ENCODE measurements at places on chromosomes 4 and X.

- no peak for DNase-seq
Observed at GRCh38 chrX:41236629-41237028, 97.3 kb upstream of the DDX3X start.

- DNase-seq: no peak
Observed at GRCh38 chr4:186651181-186651603, 72.5 kb downstream of the FAT1 start.

- DNase-seq: no peak
Observed at GRCh38 chr4:106951891-106952290, 84.2 kb downstream of the DKK2 start.

- DNase-seq: no peak
Observed at GRCh38 chr4:164874789-164875188, 2.2 kb upstream of the APELA start.

DNA sequence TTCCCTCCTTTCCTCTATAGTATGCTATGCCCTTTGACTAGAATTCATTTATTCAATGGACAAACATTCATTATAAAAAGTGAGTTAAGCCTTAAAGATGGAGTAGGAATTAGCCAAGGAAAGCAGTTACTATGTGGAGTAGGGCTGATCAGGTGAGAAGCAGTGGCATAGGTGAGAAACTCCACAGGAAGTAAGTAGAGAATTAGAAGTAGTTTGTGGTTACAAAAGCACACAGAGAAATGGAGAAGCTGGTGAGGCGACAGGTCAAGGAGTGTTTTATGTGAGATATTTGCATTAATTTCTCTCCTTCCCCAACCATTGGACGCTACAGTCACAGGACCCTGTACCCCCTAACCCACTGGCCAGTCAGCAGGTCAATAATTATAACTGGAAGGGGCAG, 30.6 kb downstream of the SETD7 start:
- no peak for DNase-seq

DNA sequence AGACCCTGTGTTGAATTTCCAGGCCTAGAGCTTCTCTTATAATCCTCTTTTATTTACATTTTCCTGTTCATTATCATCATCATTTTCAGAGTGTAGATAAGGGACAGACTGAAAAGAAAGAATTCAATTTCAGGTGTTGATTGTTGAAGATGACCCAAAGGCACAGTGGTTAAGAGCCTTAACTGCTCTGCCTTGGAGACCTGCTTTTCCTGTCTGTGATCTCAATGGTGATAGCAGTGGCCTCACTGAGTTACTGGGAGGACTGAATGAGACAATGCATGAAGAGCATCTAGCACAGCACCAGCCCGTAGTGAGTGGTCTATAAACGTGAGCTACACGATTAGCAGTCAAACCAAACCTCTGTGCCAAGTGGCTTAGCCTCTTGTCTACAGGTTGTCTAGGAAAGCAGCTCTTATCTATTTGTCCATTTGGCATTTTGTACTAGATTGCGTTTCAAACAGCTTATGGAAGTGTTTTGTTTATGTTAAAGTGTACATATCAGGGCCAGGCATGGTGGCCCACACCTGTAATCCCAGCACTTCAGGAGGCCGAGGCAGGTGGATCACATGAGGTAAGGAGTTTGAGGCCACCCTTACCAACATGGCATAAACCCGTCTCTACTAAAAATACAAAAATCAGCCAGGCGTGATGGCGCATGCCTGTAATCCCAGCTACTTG, 41.5 kb downstream of the SETD7 start:
- no peak for DNase-seq

GRCh38 chrX:29890004-29890403, 325.4 kb upstream of the MAGEB2 start:
- DNase-seq: no peak

GRCh38 chr4:39621582-39621981, 17.1 kb downstream of the SMIM14 start:
- DNase-seq: no peak

- DNase-seq: no peak
Observed at GRCh38 chr4:158799013-158799770, 30.4 kb downstream of the FNIP2 start.

DNA sequence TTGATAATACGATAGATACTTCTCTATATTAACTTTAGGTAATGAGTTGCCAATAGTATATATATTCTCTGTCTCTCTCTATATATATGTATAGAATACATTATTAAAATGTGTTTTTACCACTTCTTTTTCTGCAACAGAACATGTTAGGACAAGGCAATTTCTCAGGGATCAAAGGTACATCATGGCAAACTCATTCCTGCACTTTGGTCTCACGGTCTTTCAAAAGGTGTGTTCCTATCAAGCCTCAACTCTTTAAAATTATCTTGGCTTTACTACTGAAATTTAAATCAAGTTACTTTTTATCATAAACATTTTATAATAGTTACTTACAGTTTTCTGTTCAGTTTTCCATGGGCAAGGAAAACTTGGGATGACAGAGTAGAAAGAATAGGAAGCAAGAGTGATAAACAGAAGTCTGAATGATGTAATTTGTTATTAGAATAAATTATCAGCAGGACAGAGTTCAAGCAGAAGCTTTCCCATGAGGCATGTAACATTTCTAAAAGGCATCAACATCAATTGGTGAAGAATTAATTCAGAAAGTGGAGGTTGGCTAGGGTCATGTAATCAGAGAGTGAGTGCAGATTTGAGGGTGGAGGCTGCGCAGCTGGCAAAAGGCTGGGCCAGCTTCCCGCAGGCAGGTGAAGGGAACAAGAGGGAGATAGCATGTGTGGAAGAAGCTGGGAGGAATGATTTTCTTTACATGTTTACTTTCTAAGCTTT, 59.7 kb upstream of the LRAT start:
- DNase-seq: no peak

GRCh38 chr4:128661479-128661878, 148.0 kb upstream of the JADE1 start:
- DNase-seq: no peak

DNA sequence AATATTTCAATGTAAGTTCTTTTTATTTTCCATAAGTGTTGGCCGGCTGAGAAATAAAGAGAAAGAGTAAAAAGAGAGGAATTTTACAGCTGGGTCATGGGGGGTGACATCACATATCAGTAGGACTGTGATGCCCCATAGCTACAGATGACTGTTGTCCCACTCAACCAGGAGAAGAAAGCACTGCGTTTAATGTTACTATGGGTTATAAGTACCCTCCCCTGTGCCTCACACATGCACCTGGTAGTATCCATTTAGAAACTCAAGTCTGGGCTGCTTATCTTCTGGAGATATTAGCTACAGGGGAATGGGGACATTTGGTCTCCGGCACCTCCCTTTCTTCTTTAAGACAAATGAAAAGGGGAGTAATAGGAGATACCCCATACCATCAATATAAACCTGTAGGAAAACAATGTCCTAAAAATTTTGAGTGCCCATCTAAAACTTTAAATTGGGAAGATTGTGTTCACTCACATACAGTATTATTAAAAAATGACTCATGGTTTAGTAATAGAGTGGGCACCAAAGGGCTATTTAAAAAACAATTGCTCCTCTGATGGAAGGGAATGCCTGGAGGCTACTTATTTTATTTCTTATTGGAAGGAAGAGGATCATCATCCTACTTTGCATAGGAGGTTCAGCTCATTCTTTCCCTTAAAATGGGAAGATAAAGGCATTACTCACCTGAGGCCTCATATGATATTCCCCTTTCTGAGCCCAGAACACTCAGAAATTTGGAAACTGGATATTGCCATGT, 18.2 kb downstream of the UGT2B11 start:
- DNase-seq: no peak

- DNase-seq: no peak
Observed at GRCh38 chr4:186345184-186345583, 79.2 kb downstream of the F11 start.

DNA sequence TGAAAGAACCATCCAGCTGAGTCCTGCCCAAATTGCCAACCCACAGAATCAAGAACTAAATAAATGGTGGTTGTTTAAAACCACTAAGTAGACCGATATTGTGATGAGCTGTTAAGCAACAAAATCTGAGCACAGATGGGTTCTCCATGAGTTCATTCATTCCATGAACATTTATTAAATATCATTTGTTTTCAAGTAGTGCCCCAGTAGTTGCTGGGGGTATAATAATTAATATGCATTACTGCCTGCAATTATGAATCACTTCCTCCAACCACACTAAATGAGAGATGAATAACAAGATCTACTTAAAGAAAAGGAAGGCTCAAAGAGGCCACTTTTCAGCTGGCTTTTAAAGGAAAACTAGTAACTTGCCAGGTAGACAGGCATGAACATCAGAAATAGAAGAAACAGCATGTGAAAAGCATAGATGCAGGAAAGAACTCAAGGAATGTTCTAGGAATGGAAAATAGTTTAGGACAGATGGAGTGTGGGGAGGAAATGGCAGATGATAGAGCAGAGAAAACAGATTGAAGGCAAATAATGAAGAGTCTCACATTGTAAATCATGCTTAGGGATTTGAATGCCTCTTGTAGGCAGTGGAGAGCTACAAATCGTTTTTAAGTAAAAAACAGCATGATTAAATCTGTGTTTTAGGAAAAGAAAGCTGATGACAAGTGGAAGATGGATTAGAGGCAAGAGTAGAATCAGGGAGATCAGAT, 641.7 kb upstream of the DIPK2B start:
- DNase-seq: no peak

DNA sequence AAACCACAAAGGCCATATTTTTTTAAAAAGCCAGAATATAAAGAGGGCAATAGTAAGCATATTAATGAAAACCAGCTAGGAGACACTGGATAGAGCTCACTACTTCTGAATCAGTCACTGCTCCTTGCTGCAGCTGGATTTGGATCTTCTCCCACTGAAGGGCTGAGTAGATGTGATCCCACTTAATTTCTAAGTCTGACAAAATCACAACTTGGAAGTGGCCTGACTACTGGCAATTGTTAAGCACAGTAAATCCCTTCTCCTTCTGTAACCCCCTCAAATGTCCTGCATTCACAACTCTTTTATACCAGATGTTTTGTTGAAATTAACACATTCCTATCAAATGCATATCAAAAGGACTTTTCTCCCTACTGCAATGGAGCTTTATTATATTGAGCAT, 72.9 kb downstream of the AMMECR1 start:
- DNase-seq: no peak

DNA sequence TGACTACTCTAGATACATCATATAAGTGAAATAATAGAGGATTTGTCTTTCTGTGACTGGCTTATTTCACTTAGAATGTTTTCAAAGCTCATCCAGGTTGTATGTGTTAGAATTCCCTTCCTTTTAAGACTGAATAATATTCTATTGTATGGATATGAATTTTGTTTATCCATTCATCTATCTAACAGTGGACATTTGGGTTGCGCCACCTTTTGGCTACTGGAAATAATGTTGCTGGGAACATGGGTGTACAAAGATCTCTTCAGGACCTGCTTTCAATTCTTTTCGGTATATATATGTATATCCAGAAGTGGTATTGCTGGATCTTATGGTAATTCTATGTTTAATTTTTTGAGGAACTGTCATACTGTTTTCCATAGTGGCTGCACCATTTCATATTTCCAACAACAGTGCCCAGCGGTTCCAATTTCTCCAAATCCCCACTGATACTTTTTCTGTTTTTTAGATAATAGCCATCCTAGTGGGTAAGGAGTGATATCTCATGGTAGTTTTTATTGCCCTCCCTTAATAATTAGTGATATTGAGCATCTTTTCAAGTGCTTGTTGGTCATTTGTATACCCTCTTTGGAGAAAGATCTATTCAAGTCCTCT, 3.4 kb upstream of the SCD5 start:
- DNase-seq: no peak

DNA sequence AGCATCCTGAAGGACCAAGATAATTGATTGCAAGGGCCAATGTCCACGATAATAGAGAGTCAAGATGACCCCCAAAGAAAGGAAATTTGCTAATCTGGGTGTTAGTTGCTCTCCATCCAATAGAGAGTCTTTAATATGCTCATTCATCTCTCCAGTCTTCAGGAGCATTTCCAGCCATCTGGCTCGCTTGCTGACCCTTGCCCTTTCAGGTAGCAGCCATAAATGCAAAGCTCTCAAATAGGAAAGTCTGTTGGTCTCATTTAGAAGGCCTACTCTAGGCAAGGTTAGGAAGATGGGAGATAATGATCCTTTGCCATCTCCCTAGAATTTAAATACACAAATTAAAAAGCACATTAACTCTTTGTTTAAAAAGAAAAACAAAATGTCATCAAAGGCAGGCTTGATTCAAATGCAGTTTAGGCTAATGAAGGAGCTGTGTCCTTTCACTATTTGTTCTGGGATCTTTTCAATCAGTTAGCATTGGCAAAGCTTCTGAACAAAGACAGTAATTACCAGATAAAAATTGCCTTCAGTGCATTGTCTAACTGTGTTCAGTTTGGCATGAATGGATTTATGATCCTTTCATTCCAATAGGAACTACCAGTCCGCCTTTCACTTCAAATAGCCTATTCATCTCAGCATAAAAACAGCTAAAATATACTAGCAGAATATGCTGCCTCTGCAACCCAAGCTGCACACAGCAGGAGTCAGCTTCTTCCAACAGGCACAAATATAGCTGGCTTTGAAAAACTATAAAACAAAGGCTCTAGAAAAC, 49.6 kb upstream of the ATXN3L start:
- no peak for DNase-seq

DNA sequence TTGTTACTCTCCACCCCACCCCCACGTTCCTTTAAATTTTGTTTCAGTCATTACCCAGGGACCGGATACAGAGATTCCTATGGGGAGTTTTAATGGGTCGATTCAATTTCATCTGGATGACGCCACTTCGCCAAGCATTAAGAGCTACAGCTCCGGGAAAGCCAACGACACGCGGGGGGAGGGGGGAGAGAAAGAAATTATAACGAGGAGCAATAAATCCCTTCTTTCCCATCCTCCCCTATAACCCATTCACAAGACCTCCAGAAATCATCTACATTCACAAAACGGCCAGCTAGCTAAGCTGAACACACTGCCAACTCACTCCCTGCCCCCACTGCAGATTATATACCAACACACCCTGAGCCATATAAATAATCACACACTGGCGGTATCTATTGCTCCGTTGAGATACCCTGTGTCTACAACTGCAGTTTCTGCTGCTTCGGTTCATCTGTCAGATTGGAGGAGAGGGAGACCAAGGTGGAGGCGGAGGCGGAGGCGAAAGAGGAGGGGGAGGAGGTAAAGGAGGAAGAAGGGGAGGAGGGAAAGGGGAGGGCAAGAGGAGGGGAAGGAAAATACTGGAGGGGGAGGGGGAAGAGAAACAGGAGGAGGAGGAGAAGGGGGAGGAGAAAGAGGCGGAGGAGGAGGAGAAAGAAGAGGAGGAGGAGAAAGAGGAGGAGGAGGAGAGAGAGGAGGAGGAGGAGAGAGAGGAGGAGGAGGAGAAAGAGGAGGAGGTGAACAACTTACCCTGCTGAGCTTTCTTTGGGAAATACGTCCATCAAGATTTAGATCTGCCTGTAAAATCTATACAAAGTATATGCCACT, 113.9 kb upstream of the VAMP7 start:
- no peak for DNase-seq

- DNase-seq: no peak
Observed at GRCh38 chrX:49164589-49165360, 2.2 kb downstream of the MAGIX start.

All from NCI-H2107 (cell line).